ENCODE measurements at places on chromosomes 4 and X.
A peak's percentile ranks its signal among the peaks of the same experiment; 100 is the strongest.

DNA sequence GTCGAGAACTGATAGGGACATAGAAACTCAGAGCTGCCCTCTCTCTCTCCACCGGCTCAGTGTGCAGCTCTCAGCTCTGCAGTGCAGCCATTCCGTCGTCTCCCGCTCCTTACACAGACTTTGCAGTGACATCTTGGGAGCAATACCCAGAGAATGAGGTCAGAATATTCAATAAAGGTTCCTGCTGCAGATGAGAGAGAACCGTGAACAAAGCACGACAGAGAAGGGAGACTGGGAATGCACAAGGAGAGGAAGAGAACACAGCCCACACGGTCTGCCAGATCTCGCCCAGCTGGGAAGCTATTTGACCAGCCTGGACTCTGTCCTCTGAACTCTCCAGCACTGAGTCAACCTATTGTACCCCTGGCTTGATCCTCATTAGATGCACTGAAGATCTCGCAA, 118.0 kb upstream of the PPARGC1A start:
- DNase-seq, result peak; percentile 82

DNA sequence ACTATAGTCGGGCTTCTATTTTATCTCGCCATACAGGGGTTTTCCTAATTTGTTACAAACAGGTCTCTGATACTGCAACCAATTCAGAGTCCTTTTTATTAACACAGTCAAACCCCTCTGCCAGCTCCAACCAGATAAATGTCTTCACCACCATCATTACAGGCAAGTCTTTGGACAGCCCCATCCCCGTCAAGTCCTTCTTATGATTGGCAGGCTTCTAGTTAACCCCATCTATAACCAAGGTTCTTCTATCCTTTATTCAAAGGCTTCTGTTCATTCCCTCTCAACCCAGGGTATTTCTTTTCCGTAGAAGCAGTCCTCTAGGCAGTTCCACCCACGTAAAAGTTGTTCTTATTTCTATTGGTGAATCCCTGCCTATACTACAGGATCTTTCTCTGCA, 29.9 kb upstream of the FOXR2 start:
- DNase-seq, result no peak

- DNase-seq, result no peak
These were observed 361 bp downstream of the TMEM128 start for GRCh38 chr4:4247696-4248028.

- no peak for DNase-seq
These were observed 352.6 kb downstream of the NR3C2 start for GRCh38 chr4:148089624-148090023.

GRCh38 chr4:83574247-83574646, 38.3 kb downstream of the GPAT3 start:
- no peak for DNase-seq

- no peak for DNase-seq
These were observed 168.8 kb downstream of the CLCN4 start for GRCh38 chrX:10325611-10326010.

DNA sequence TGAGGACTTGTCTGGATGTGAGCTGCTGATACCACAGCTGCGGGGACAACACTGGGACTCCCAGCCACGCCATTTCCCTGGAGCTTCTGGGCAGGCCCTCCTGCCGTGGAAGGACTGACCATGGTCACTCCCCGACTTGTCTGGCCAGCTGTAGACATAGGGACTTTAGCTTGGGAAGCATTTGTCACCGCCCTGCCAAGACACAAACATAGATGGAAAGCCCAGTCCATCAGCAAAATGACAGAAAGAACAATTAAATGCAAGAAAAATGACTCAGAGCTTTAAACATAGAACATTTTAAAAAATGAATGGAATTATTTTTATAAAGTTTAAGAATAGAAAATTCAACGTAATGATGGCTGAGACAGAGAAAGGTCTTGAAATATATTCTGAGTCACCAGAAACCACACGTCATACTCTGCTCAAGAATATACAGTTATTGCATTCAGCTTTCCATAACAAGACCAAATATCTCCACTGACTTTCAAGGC, 107.6 kb upstream of the CBR4 start:
- peak; percentile 75 for DNase-seq

DNA sequence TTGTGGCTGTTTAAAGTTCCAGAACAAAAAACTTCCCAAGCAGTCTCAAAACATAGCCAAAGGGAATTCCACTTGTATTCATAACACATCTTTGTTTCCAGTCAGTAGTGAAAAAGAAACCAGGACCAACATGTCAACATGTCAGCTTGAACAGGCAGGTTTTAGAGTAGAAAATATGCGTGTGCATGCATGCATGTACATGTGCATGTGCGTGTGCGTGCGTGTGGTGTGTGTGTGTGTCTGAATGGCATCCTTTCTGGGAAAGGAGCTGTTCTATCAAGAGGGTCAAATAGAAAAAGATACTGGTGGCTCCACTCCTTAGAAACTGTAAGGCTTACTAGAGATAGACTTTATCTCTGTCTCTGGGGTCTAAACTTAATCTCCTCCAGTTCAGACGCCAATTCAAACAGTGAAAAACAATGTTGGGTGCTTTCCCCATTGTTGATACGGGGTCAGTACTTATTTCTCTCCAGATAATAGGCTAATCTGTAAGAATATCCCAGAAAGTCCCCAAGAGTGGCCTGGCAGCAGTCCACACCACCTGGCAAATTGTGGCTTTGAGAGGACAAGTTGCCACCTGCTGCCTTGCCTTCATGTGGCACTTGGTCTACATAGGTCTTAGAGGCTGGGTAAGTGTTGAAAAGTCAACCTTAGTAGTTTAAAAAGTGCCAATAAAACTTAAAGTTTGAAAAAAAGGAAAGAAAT, 110.4 kb downstream of the SCD5 start:
- DNase-seq, result no peak

GRCh38 chr4:149214301-149214700, 601.3 kb downstream of the IQCM start:
- no peak for DNase-seq

DNA sequence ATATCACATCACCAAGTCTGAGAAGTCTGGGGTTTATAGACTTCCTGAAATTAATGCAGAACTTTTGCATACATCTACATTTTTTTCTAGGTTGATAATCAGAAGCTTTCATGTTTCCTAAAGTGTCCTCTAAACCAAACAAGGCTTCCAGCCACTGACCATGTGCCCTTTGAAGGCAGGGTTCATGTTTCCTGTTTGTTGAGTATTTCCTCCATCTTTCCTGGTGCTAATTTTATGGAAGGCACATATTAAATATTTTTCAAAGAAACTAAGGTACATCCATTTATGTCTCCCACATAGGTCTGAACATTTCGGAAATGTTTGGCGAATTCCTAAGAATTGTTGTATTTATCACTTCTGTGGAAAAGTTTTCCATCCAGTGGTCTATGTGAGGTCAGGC, 5.6 kb downstream of the GALNT7 start:
- no peak for DNase-seq

GRCh38 chr4:75881476-75881875, 20.8 kb downstream of the PPEF2 start:
- no peak for DNase-seq

- no peak for DNase-seq
These were observed 13.8 kb upstream of the GNPDA2 start for GRCh38 chr4:44740201-44740600.

DNA sequence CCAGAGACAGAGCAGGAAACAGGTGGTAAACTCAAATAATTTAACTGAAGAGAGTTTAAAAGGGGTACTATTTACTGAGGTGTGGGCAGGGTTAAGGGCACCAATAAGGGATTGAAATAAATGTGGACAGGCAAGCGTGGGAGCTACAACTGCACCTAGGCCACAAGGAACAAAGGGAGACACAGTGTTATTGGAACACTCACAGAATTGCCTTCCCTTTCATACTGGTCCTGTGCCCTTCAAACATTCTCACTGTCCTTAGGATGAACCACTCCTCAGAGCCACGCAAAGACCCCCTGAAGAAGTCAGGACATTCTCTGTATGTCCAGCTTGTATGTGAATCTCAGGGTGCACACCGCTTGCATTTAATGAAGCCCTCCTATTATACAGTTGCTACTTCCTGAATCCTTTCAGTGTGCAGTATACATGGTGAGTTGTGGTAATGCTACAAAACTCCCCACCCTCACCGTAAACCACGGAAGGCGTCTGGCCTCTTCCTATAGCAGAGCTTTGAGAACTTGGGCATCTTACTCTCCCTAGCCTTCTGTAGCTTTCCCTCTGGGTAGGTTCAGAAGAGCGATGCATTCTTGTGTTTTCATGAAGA, 9.6 kb upstream of the MRPL1 start:
- no peak for DNase-seq

DNA sequence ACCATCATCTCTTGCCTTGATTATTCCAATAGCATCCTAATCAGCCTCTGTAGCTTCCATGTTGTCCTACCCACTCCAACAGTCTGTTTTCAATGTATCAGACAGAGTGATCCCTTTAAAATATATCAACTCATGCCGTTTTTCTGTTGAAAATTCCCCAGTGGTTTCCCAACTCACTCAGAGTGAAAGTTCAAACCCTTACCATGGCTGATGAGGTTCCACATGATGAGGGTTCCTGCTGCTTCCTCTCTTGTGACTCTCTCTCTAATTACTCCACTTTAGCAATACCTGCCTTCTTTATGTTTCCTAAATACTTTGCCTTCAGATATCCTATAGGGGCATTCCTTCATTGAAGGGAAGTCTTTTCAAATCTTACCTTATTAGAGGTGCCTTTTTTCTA, 334.7 kb downstream of the PPP1R2C start:
- no peak for DNase-seq

GRCh38 chr4:78671903-78672815, 104.0 kb upstream of the BMP2K start:
- no peak for DNase-seq

GRCh38 chrX:53718073-53718472, 31.6 kb upstream of the HUWE1 start:
- no peak for DNase-seq

- no peak for DNase-seq
These were observed 286.3 kb upstream of the AGA start for GRCh38 chr4:177728361-177729152.

DNA sequence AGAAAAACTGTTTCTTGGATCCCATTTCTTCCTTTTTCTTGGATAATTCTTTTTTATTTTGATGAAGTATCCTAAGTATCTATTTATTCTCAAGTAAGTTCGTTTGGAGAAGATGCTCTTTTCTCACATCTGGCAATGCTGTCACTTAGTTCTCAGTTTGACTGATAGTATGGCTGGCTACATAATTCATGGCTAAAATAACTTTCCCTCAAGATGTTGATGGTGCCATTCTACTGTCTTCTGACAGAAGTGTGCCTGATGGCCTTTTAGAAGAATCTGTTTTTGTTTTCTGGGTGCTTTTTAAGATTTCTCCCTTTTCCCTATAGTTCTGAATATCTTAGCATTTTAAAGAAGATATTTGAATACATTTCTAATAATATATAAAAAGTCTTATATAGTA, 41.6 kb downstream of the EVC2 start:
- DNase-seq, result no peak

- DNase-seq, result no peak
These were observed 74.6 kb downstream of the CC2D2A start for GRCh38 chr4:15544248-15544729.

DNA sequence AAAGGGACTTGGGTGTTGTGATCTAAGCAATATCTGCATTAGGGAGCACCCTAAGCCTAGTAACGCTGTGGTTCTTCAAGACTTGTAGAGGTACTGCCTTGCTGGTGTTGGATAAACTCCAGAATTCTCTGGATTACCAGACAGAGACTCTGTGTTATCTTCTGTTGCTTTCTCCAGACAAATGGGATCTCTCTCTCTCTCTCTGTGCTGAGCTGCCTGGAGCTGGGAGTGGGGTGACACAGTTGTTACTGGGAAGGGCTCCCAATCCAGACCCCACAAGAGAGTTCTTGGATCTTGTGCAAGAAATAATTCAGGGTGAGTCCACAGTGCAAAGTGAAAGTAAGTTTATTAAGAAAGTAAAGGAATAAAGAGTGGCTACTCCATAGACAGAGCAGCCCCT, 48.8 kb downstream of the MCUB start:
- DNase-seq, result no peak

DNA sequence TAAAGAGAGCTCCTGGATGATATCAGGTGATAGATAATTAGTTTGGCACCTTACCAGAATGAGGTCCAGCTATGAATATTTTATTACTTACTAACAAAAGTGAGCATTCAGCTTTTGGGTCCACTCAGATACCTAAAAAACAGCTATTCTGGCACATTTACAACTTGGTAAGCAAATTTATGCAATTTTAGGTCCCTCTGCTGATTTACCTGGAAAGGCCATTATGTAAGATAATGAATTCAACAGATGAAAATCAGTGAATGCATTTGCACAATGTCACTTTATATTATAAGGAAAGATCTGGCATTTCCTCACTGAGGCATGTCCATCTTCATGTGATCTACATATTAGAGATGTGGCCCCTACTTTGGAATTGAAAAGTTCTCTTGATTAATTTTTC, 517.0 kb downstream of the SPRY1 start:
- no peak for DNase-seq

GRCh38 chr4:26104056-26104685, 190.2 kb downstream of the SMIM20 start:
- no peak for DNase-seq

DNA sequence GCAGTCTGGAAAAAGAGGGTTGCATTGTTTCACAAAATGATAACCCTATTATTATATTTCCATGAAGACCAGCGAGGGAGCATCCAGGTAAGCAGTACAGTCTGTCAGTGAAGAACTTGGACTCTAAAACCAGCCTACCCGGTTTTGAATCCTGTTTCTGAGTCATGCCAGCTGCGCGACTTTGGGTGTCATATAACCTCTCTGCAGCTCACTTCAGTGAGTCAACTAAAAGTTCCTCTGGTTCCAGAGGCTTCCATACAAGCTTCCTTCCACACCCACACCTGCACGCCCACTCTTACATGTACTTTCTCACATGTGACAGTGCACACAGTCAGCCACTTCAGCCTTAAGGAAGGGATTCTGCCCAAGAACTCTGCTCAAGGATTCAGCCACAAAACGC, 49.8 kb upstream of the PRPS2 start:
- DNase-seq, result no peak

GRCh38 chr4:85595796-85596559, 121.0 kb downstream of the ARHGAP24 start:
- DNase-seq, result no peak

DNA sequence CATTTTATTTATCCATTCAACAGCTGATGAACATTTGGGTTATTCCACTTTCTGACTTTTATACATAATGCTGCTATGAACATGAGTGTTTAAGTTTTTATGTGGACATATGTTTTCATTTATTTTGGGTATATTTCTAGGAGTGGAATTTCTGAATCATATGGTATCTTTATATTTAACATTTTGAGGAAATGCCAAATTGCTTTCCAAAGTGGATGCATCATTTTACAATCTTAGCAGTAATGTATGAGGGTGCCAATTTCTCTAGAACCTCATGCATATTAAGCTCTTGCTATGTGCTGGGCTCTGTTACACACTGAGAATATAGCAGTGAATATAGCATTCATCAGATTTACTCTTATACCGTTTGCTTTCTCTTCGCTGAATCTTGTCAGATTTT, 983.7 kb downstream of the STIM2 start:
- DNase-seq, result no peak

GRCh38 chr4:151671541-151672059, 89.2 kb downstream of the GATB start:
- no peak for DNase-seq

- no peak for DNase-seq
These were observed 24.6 kb upstream of the BCLAF3 start for GRCh38 chrX:20015422-20015821.
